Right cardiac atrium (tissue), 5 donors: ENCODE measurements at places on chromosomes 16 and 17. TPM values are rescaled to one million over a fixed set of nuclear protein-coding genes. Genes with fewer than 3 reads are reported as not detected.

The RNF222 gene
- total RNA-seq = not detected

The PLXDC1 gene
- 14.6 TPM for total RNA-seq

The HBM gene
- not detected for total RNA-seq

The KCNH4 gene
- total RNA-seq = 0.06 TPM

DNA sequence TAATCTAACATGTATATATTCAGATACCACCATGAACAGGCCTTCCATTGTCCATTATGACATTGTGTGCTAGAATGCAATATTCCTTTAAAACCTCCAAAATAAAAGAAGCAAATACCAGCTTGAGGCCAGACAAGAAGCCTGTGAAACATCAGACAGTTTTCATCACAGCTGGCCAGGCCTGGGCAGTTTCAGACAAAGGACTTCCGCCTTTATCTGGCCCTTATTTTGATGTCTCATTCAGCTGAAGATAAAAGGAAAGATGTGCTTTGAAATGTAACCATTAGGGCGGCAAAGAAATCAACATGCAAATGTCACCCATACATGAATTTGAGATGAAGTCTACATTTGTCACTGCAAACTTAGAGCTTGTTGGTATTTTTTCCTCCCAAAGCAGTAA, 737.5 kb downstream of the KCNJ2 start:
- DNase-seq = peak; percentile 35

DNA sequence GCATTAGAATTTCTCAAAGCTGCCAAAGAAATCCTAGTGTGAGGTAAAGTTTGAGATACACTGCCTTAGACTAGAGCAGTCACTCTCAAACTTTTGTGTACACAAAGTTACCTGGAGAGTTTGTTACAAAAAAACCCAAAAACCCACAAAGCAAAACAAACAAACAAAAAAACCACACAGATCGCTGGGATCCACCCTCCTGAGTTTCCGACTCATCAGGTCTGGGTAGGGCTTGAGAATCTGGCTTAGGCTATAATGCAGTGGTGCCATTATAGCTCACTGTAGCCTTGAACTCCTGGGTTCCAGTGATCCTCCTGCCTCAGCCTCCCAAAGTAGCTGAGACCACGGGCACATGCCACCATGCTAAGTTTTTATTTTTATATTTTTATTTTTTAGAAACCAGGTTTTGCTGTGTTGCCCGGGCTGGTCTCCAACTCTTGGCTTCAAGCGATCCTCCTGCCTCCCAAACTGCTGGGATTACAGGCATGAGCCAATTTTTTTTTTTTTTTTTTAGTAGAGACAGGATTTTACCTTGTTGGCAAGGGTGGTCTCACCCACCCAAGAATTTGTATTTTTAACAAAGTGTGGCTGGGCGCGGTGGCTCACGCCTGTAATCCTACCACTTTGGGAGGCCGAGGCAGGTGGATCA, 22.3 kb upstream of the SMG1 start:
- no peak for DNase-seq

- DNase-seq = no peak
These were observed 81.6 kb downstream of the CCDC182 start for GRCh38 chr17:57663326-57664070.

GRCh38 chr17:33551911-33552310, 258.8 kb upstream of the ASIC2 start:
- DNase-seq = no peak

- no peak for DNase-seq
These were observed 37.7 kb downstream of the TMEM204 start for GRCh38 chr16:1571012-1571671.

- DNase-seq = no peak
These were observed 5.8 kb upstream of the MT1B start for GRCh38 chr16:56645838-56646237.

DNA sequence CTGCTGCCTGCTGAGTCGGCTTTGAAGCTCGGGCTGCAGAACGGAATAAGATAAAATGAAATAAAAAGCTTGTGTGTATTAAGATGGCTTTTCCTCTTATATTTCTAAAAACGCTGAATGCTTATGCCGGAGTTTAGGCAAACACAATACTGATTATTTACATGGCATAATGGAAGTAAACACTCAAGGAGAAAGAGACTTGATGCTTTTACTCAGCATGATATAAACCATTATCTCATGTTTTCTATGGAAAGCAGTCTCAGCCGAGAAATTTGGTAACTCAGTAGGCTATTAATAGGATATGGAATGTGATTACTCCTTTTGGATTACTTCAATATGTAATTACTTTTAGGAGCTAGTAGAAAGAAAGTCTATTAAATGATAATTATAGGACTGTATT, 153.3 kb downstream of the CDH11 start:
- no peak for DNase-seq

GRCh38 chr16:85915125-85915845, 16.3 kb downstream of the IRF8 start:
- no peak for DNase-seq
